ENCODE measurements at places on chromosomes 16 and 17.

DNA sequence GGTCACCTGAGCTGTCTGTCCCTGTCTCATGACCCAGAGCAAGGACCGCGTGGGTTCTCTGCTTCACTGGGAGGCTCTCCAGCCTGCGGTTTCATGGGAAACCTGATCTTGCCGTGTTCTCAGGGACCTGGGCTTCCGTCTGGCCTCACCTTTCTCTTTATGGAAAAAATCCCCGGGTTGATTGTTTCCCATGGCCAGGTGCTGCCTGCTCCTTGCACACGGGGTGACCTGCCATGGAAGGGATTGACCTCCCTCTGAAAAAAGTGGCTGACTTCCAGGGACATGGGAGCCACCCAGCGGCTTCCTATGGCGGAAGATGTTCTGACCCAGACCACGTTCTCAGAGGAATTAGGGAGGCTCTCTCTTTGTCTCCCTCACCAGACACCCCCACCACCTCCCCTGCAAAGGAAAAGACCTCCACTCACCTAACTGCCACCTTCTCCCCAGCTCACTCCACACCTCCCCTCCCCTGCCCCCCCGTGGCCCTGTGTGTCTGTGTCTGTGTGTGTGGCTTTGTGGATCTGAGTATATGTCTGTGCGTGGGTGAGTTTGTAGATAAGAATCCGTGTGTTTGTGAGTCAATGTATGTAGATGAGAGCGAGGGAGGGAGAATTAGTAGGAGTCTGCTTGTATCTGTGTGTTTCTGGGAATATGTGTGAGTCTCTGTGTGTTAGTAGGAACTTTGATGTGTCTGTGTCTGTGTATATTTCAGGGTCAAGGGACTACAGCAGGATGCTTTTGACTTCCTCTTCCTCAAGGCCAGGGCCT is 154.6 kb downstream of the NTN1 start:
- DNase-seq: no peak

- no peak for DNase-seq
Measured at GRCh38 chr16:80300456-80300855, 240.3 kb upstream of the DYNLRB2 start.

GRCh38 chr16:29839822-29840221 is 19.6 kb downstream of the MVP start:
- no peak for DNase-seq

- no peak for DNase-seq
Measured at GRCh38 chr17:82021900-82022309, 773 bp downstream of the CENPX start.

DNA sequence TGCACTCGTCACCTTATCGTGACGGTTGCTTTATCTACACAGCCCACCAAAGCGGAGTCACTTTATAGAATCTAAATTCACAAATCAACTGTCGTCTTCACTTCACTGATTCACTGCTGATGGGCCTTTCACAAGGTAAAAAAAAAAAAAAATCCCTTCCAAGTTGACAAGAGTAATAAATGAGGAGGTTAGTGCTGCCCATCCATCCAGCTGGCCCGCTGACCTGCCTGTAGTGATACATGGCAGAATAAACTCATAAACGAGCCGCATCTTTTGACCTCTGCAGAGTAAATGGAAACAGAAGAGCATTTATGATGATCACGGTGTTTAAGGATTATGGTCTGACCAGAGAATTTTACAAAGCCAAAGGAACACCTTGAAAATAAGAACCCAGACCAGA is 227.3 kb upstream of the IRX5 start:
- DNase-seq: no peak

DNA sequence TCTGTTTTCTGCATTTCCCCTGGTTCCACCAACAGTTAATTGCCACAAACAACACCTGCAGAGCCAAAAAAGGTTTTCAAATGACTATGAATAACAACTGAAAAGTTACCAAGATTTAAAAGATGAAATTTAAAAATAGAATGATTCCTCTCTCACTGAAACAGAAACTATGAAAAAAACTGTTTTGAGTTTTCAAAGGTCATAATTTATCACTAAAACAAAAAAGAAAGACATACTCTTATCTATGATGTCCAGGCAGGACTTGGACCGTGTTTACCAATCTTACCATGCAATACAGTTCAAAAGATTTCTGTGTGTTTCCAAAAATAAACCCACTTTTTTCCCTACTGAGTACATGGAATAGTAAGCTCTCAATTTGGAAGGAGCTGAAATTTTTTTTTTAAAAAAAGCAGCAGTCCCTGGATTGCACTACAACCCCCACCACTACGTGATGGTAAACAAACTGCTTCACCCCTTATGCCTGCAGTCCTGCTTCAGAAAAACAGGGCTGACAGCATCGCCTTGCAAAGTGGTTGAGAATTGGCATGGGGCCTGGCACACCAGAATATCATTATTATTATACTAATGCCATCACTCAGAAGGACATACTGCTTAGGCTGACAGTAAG is 8.5 kb downstream of the TXNDC11 start:
- DNase-seq: peak; percentile 21

DNA sequence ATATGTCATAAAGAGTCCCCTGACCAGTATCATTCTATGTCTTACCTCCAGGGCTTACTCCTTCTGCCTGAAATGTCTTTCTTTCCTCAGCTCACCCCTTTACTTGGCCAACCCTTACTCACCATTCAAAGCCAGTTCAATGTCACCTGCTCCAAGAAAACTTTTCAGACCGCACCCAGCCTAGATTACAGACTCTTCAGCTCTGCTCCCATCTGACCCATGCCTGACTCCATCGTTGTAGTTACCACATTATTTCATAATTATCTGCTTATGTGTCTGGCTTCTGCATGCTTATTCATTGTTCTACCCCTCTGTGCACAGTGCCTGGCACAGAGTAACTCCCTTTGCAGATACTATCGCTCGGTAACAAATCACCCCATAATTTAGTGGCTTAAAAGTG is 62.5 kb upstream of the TOB1 start:
- no peak for DNase-seq

DNA sequence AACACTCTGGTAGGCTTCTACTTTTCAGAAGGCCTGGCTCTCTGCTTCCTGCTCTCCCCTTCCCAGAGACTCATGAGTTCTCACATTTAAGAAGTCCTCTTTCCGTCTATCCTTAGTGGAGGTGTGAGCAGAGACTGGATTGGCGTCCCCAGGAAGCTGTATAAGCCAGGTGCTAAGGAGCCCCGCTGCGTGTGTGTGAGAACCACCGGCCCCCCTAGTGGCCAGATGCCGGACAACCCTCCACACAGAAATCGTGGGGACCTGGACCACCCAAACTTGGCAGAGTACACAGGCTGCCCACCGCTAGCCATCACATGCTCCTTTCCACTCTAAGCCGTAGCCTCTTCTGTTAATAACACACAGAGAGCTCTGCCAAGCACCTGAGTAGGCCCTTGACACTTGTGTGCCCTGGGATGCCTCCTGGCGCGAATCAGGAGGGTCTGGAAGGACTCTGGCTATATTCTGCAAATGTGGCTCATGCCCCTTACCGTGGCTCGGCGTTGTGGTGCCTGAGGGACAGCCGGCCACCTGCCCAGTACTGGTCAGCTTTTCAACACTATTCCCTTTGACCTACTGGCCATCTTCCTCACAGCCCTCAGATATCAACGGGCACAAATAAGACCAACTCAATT is 13.9 kb downstream of the CYB5D2 start:
- DNase-seq: no peak

- no peak for DNase-seq
Measured at GRCh38 chr17:69457603-69458002, 43.1 kb downstream of the MAP2K6 start.

GRCh38 chr16:67915831-67916723 is 15.6 kb downstream of the CTRL start:
- no peak for DNase-seq

GRCh38 chr16:69579783-69580481 is 14.2 kb downstream of the NFAT5 start:
- no peak for DNase-seq

DNA sequence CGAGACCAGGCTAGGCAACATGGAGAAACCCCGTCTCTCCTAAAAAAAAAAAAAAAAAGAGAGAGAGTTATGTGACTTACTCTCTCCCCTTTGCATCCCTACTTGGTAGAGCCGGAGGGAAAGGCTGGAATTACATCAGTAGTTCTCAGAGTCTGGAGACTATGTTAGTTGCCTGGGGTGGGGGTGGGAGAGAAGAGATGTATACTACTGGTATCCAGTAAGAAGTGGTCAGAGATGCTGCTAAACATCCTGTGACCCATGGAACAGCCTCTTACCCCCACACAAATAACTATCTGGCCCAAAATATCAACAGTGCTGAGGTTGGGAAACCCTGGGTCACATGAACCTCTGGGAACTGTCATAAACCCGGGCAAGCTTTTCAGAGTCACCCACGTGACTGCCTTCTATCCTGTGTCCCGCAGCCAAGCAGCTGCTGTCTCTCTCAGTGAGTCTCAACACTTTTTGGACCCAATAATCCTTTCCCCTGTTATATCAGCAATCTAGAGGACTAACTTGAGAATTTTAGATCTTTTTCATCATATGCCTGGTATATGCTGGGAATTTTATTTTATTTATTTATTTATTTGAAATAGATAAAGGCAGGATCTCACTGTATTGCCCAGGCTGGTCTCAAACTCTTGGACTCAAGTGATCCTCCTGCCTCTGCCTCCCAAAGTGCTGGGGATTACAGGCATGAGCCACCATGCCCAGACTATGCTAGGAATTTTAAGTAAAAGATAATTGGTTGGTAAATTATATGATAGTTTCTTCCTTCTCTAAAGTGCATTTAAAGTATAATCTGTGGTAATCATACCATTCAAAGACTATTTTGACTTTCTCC is 8.7 kb downstream of the EIF1 start:
- peak; percentile 73 for DNase-seq

- no peak for DNase-seq
Measured at GRCh38 chr16:81366316-81366932, 51.7 kb downstream of the GAN start.

DNA sequence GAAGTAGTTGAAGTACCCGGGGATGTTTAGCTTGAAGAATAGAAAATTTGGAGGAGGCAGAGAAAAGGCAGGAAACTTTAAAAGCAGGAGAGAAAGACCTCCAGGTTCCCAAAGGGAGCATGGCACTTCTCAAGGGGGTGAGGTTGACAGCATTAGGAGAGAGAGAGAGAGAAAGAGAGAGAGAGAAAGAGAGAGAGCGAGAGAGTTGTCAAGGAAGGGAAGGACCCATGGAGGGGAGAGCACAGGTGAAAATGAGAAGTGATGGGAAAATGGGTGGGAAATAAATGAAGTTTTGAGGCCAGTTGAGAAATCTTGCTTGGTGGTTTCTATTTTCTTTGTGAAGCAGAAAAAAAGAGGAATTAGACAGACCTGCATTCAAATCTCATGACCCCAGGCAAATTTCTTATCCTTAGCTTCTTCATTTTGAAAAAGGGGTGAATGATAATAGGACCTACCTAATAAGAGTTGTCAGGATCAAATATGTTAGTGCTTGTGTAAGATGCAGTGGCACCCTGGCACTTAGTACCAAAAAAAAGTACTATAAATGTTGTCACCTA is 24.0 kb downstream of the PRKCB start:
- DNase-seq: no peak

DNA sequence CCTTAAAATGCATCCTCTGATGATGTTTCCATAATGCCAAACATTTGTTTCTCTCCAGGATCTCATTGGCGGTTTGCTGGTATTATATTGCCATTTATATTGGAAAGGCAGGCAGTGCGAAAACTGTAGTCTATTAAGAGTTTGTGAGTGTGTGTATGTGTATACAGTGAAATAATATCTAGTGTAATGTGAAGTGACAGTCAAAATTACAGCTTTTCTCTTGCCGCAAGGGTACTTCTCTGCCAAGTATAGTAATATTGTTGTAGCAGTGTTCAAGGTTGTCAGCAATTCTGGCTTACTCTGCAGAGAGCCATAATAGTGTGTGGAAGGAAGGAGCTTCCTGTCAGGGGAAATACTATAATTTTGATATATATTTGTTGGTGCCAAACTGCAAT is 178.6 kb downstream of the WWOX start:
- DNase-seq: no peak

DNA sequence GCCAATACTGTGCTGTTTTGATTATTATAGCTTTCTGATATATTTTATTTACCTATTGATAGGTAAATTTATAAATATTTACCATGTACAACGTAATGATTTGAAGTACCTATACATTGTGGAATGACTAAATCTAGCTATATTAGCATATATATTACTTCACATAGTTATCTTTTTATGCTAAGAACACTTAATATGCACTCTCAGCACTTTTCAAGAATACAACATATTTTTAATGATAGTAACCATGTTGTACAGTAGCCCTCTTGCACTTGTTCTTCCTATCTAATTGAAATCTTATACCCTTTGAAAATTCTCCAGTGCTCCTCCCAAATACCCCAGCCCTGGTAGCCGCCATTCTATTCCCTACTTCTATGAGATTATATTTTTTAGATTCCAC is 604.0 kb upstream of the KIF2B start:
- DNase-seq: no peak

DNA sequence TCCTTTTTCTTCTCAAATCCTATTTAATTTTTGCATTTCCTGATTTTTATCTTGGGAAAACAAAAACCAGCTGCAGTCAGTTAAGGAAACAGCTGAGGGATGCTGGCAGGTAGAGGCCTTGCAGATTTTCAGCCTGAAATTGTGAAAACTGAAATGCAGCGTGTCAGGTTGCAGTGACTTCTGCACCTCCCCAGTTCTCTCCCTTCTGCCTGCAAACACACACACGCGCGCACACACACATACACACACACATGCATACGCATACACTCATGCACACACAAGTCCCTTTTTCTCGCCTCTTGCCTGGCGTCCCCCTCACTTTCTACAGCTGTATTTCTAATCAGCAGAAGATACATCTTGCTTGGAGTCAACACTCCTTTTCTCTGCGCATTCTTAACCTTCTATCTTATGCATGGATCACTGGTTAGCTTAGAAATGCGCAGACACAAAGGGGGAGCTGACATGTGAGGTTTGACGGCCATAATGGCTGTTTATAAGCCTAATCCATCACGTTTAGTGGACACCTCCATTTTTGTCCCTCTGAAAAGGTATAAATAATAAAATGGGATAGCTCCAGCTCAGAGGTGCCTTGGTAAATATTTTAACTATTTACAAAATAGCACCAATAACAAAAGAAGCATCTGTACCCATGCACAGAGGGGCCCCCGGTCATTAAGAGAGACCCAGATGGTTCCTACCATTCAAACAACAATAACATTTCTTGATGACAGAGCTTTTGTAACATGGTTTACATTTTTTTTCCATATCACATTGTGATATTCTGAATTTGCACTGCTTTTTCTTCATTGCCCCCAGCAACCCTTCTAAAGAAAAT is 392.1 kb upstream of the SALL1 start:
- no peak for DNase-seq

DNA sequence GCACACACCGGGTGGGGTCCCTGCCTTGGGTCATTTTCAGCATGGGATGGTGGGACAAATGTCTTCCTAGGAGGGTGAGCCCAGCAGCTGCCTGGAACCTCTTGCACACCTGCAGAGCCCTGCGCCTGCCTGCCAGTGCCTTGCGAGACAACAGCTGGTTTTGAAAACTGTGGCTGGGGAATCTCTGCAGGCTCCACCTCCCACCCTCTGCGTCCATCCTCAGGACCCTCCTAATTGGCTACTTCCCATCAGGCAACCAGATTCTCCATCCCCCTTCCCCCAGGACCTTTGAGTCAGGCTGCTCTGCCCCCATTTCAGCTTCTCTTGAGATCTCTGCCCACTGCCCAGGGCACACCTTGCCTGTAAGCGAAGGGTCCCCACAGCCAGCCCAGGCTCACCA is 26.6 kb downstream of the PEMT start:
- no peak for DNase-seq
